ENCODE measurements at places on chromosomes 6 and 20.

DNA sequence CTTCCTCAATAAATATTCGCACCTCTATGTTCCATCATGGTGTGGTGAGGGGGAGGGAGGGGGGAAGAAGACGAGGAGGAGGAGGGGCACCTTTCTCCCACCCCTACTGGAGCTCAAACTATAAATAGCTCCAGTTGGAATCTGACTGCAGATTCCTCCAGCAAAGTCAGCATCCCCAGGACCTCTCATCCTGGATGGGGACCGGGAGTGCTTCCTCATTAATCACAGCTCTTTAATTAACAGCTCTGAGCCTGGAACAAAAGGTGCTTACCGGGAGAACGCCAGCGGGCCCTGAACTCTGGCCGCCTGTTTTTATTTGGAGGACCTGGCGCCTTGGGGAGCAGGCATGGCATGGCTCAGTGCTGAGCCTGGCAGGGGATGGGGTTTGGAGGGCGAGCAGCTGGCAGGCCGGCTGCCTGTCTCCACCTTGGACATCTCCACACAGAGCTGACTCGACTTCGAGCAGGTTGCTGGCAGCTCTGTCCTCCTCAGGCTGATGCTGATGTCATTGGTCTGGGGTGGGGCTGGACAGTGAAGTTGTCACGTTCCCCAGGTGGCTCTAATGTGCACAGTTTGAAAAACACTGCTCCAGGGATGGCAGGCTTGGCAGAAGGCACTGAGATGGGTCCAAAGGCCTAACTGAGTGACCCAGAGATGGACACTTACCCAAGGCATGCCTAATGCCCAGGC, 180.4 kb downstream of the DHX35 start:
- DNase-seq: no peak

DNA sequence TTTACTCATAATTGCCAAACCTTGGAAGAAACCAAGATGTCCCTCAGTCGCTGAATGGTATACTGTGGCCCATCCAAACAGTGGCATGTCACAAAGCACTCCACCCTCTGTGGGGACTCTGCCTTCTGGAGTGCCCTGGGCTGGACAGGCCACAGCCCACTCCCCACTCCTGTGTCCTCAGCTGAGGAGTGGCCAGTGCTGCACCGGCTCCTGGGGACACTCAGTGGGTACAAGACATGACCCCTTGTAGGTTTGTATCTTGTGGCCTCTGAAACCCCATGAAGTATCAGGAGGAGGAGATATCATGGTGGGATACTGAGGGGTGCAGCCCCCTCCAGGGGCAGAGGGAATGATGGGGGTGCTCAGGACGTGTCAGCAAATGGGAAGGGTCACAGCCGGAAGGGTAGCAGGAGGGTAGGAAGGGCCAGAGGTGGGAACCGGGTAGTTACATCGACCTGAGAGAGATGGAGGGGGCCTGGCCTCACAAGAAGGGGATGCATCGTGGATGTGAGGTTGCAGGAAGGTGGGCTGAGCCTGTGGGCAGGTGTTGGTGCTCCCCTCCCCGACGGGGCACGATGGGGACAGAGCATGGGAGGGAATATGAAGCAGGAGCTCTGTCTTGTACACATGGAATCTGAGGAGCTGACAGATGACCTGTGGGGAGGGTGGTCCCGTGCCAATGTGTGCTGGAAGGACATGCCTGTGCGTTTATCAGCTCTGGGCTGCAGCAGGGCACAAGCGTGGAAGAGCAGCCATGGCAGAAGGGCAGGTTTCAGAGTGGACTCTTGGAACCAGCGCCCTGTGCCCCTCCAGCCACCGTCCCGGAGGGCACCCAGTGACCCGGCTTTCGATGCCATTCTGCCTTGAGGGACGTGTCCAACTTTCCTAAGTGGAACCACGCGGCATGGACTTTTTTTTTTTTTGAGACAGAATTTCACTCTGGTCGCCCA, 11.9 kb upstream of the HELZ2 start:
- DNase-seq: no peak

DNA sequence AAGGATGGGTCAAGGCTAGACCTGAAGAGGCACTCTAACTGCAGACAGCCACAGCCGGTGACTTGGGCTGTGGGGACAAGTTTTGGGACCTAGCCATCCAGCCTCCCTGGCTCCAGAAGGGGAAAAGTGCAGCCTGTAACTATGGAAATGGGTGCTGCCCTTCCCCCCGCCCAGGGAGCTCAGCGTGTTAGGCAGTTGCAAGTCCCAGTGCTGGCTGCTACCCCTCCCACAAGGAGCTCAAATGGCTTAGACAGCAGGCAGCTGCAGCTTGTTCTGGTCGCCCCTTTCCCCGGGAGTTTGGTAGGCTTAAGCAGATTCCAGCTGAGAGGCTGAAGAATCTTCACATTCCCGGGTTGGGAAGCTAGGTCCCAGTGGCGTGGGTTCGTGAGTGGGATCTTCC, 162.6 kb downstream of the FAM83B start:
- no peak for DNase-seq

- DNase-seq: no peak
Observed at GRCh38 chr20:45470262-45470931, 844 bp downstream of the WFDC2 start.

GRCh38 chr6:100453701-100454521, 10.8 kb downstream of the SIM1 start:
- no peak for DNase-seq

GRCh38 chr20:37627060-37627766, 66.6 kb upstream of the CTNNBL1 start:
- DNase-seq: no peak

DNA sequence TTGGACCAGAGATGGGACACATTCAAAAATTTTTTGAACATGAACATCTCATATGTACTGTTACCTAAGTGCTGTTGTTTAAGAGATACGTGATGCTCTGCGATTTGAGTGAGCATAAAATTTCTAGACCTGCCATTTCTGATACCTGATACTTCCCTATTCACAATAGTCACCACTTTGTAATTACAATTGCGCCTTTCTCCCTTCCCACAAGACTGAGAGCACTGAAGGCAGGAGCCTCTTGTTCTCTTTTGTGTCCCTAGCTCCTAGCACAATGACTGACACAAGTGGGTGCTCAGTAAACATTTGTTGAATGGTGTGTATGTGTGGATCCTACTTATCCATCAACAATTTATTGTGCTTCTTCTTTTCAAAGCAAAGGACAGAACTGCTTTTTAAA, 92.8 kb upstream of the TMEM30A start:
- DNase-seq: no peak

GRCh38 chr6:89255417-89255816, 38.3 kb upstream of the GABRR1 start:
- no peak for DNase-seq

DNA sequence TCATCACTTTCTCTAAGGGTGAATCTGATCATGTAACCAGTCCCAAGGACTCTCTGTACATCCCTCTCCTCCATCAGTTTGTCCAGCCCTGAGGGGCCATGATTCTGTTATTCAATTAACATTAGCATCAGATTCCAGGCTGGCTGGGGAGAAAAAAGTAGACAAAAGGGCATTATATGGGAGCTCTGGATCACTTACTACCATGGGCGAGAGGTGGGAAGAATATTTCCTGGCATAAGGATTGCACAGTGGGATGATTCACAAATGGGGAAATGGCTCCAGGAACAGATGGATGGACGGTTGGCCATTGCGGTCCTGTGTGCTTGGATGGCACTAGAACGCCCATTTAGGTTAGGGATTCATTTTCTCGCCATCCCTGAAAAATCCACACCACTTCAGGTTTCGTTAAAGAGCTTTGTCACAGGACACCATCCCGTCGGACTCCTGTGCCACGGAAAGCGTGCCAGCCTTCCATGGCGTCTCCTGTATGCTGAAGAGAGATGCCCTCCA, 112.6 kb downstream of the THBS2 start:
- no peak for DNase-seq

Data from activated CD4-positive, alpha-beta T cell treated with anti-CD3 and anti-CD28 coated beads, Interleukin-2, amount 50 U/mL, for 24 hours (primary cell).